Activated T-cell treated with anti-CD3 and anti-CD28 coated beads for 24 hours (primary cell): ENCODE measurements at places on chromosomes 1 and 21.

DNA sequence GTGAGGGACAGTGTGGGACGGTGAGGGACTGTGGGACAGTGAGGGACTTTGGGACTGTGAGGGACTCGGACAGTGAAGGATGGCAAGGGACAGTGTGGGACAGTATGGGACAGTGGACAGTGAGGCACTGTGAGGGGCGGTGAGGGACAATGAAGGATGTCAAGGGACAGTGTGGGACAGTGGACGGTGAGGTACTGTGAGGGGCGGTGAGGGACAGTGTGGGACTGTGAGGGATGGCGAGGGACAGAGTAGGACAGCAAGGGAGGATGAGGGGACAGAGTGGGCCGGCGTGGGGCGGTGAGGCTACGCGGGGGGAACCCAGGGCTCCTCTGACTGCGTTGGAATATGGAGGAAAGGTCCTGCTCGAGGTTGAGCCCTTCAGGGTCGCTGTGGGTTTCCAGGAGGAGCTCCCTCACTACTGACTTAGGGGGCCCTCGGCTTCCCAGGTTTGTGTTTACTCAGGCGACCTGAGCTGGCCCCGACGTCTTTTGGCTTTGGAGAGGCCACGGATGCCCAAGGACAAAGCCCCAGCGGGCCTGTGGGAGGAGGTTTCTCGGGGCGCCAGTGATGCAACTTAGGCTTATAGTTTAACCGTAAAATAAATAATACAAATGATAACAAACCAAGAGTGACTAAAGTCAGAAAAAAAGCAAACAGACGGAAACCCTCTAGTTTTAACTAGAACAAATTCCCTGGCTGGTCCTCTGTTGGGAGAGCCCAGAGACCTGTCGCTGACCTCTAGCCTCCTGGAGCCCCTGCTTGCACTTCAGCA lies 1.1 kb upstream of the ERRFI1 start:
- no peak for DNase-seq

- DNase-seq = no peak
These were observed 166.4 kb upstream of the IRF2BP2 start for GRCh38 chr1:234776256-234776875.

- DNase-seq = no peak
These were observed at the start of gene S100A12 for GRCh38 chr1:153375511-153375910. Gene S100A12, minus strand, starts transcription at chr1:153375621. Its CDS starts 1,029 bp downstream, at chr1:153374592.

GRCh38 chr1:156491151-156491949 lies 9.2 kb downstream of the MEF2D start:
- no peak for DNase-seq

DNA sequence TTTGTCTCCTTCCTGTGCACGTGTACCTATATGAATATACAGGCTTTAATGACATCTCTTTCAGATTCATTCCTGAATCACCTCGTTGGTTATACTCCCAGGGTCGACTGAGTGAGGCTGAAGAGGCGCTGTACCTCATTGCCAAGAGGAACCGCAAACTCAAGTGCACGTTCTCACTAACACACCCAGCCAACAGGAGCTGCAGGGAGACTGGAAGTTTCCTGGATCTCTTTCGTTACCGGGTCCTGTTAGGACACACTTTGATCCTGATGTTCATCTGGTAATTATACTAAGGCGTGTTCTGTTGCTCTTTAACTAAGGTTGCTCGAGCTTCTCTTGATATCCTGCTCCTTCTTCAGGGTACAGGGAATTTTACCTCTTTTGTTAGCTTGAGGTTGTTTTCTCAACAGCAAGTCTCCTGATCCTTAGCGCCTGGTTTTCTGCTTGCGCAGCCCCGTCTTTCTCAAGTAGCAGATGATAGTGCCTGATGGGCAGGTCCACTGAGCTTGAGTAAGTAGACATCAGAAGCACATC lies 55.1 kb downstream of the SLC22A15 start:
- DNase-seq = no peak

GRCh38 chr1:205373022-205373797 lies 16.5 kb upstream of the KLHDC8A start:
- no peak for DNase-seq

GRCh38 chr1:80054129-80054528 lies 1047.6 kb upstream of the ADGRL4 start:
- DNase-seq = no peak

DNA sequence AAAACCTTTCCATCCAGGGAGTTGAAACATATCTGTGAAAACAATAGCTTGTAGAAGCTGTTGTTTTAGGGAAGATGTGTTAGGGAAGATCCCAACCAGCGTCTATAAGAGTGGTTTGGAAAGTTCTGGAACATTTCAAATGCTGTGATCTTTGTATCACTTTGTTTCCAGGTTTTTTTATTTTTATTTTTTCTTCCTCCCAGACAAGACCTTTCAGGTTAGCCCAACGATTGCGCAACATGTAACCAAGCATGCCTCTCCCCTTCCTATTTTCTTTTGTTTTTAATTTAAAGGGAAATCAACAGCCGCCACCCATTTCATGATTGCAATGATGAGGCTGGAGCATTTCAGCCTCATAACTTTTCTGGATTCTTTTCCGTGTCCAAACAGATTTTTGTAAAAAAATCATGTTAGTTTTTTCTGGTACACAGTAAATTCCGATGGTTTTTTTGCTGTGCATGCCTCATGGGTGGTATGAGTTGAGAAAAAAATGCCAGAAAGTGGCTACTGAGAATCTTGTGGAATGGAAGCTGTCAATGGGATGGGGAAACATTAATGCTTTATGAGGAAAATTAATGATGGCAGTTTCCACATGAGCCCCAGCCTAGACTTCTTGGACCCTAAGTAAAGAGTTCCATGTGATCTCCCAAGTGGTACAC lies 109.3 kb downstream of the RUNX1 start:
- DNase-seq = no peak

DNA sequence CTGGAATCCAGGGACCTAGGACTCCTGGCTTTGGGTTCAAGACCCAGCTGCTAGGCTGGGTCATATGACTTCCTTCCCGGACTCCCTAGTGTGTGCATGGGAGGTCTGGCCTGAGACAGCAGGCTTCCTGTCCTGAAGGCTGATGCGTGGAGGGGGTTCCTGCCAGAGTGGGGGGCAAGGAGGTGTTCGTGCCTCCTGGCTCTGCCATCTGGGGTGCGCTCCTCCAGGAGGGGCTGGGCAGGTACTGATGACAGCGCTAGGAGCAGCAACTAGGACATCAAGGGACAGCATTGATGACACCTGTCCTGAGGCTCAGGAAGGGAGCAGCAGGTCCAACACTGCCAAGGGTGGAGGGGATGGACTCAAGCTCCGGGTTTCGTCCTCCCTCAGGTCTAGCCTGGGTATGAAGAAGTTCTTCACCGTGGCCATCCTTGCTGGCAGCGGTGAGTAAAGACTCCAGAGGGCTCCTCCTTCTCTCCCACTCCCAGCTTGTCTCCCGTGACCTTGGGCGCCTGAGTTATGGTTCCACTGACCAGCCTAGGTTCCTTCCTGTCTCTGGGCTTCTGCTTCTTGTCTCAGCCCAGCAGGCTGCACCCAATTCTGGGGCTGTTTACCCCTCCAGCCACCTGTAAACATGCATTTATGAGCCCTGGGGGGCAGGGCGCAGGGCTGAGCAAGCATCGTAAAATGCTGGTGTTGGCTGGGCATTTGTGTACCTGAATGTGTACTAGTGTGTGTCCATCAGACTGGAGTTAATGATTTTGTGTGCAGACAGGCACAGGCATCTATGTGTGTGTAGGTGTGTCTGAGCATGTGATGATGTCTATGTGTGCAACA lies 871 bp downstream of the PLA2G2F start:
- DNase-seq = no peak

DNA sequence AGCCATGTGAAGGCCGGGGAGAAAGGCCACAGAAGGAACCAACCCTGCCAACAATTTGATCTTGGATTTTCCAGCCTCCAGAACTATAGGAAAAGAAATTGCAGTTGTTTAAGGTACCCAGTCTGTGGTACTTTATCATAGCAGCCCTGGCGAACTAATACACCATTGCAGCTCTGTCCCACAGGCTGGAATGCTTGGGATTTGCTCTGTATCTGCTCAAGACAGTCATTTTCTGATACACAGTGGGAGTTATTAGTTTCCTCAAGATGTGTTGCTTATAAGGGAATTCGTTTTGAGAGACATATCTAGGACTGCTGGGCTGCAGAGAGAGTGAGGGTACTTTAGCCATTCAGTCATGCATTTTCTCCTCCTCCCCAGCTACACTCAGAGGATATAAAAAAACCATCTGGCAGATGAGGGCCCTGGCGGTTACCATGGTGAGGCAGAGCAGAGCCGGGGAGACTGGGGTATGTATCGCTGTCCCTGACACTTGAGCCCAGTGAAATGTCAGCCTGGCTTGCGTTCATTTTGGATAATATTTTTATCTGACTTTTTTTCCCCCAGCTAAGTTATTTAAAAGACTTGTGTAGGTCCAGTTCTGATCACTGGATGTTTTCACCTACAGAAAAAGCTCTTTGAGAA lies 104.6 kb downstream of the DIRAS3 start:
- no peak for DNase-seq

DNA sequence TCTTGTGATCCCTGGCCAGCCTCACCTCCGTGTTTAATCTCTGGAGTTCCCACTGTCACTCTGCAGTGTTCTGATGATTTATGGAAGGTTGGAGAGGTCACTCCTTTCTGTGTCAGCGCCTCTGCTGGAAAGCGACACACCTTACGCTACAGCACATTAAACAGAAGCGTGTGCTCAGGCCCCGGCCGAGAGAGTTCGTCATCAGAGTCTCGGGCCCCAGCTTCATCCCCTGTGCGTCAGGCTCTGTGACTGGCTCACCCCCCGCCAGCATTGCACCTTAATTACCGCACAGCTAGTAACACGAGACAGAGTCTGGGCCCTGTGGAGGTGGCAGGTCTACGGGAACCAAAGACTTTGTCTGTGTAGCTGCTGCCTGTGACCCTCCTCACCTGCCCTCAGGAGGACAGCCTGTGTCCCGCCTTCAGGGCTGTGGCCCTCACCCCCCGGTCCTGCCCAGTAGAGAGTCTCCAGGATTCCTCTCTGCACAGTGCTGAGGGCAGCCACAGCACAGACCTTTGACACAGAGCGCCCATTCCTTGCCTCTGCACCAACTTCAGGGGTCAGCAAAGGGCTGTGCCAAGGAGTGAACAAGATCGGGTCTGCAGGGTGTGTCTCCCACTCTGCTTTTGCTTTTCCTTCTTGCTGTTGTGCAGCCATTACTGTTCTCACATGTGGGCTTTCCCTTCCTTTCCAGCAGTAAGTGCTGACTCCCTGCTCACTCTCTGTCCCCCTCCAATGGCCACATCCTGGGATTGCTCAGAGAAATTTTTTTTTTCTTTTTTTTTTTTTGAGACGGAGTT lies 157.6 kb downstream of the PGBD5 start:
- DNase-seq = no peak

- no peak for DNase-seq
These were observed 21.1 kb downstream of the C2CD2 start for GRCh38 chr21:41932576-41933312.

- DNase-seq = no peak
These were observed 7.1 kb downstream of the BLACAT1 start for GRCh38 chr1:205448540-205449253.

DNA sequence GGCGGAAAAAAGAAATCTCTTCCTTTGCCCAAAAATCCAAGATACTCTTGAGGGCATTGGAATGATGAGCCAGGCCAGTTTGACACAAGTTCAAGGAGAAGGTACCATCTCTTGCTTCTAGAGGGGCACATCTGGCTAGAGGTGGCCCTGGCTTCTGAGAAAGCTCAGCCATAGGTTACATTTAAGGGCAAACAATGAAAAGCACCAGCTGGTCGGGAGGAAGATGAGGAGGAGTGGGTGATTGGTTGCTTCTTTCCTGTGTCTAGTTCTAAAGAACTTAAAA lies 132.0 kb downstream of the DHRS3 start:
- no peak for DNase-seq
